ENCODE measurements at places on chromosomes 4 and X. TPM values are rescaled to one million over a fixed set of nuclear protein-coding genes. Genes with fewer than 3 reads are reported as not detected.

DNA sequence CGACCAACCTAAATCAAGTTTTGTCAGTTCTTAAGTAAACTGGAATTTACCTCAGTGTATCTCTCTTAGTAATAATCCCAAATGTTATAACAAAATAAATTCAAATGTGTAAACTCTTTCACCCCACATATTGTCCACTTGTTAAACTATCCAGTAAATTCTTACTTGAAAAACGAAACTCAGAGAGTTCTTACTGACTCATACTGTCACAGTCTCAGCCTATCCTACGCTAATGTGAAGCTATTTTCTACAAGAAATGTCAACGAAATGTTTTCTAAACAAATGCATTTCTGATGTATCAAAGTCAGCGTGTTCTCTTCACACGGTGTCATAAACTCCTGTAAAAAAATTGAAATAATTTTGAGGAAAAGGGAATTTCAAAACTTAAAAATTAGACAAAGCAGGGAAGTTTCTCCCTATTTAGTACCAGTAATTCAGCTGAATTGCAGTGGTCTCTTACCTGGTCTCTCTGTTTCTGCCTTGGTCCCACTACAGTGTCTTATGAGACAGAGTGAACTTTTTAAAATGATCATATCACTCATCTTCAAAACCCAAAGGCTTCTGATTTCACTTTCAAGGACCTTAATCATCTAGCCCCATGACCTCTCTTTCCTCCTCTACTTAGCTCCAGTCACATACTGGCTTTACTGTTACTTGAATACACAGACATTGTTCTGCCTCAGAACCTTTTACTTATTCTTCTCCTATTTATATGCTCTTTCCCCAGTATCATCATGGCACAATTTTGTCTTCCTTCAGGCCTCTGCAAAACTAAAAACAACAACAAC lies 63.3 kb downstream of the DCAF8L1 start:
- no peaks in the 10 kb centered on the region for H3K27me3 ChIP-seq
- no peak overlapping the region for H3K27ac ChIP-seq
- no peak for DNase-seq
- no peaks in the 10 kb centered on the region for H3K36me3 ChIP-seq
- no peaks in the 10 kb centered on the region for H3K4me1 ChIP-seq

CYBB gene
- polyA plus RNA-seq = 2.8 TPM

HTN3 gene
- polyA plus RNA-seq = not detected

GRCh38 chr4:124934916-124935315 lies 222.4 kb upstream of the ANKRD50 start:
- H3K27me3 ChIP-seq = no peaks in the 10 kb centered on the region
- no peak overlapping the region for H3K27ac ChIP-seq
- no peaks in the 10 kb centered on the region for H3K4me1 ChIP-seq
- no peak overlapping the region for H3K4me3 ChIP-seq
- no peaks in the 10 kb centered on the region for H3K36me3 ChIP-seq

SOX3 gene
- polyA plus RNA-seq = not detected

DNA sequence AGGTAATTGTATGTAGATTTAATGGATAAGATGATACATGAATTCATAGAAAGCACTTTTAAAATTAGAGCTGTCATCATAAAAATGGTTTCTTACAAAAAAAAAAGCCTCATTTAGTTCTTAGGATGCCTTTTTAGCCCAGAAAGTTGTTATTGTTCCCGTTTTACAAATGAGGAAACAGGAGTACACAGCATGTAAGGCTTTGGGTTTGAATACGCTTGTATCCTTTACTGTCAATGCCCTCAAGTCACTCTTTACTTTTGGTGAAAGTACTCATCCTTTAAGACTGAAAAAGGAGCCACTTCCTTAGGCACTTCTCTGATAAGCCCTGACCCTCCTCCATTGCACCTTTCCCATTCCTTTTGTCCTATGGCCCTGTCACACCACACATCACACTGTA lies 4.9 kb downstream of the EREG start:
- H3K4me3 ChIP-seq = no peak overlapping the region
- no peaks in the 10 kb centered on the region for H3K36me3 ChIP-seq
- DNase-seq = no peak

DNA sequence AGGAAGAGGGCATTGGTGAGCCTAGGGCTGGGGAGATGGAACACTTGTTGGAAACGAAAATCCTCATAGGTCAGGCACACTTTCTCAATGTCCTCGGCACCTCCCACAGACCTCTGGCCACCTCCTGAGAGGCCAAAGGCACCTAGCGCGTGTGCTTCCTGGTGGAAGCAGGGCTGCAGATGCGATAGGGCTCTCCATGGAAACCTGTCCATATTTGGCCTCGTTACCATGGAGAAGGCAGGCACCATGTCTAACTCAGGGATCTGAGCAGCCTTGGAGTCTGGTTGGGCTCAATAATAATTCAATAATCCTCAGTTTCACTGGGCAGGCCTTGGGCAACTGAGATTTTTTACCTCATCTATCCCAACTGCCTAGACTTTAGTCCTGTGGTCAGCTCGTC lies 58.3 kb downstream of the RAI2 start:
- no peak overlapping the region for H3K4me3 ChIP-seq
- DNase-seq = no peak
- H3K27ac ChIP-seq = no peak overlapping the region
- H3K4me1 ChIP-seq = no peaks in the 10 kb centered on the region

GRCh38 chr4:112516471-112517066 lies 589 bp upstream of the NEUROG2 start:
- H3K4me1 ChIP-seq = peaks cover 22% of the 10 kb centered on the region
- DNase-seq = no peak
- H3K36me3 ChIP-seq = no peaks in the 10 kb centered on the region
- peaks cover 9% of the 10 kb centered on the region for H3K27me3 ChIP-seq
- H3K27ac ChIP-seq = no peak overlapping the region

GLRB gene
- polyA plus RNA-seq = 0.53 TPM

GRCh38 chr4:2041239-2042130 lies 17.6 kb upstream of the NAT8L start:
- H3K4me1 ChIP-seq = peaks cover 12% of the 10 kb centered on the region
- H3K27ac ChIP-seq = no peak overlapping the region
- no peak overlapping the region for H3K4me3 ChIP-seq
- H3K36me3 ChIP-seq = no peaks in the 10 kb centered on the region

DNA sequence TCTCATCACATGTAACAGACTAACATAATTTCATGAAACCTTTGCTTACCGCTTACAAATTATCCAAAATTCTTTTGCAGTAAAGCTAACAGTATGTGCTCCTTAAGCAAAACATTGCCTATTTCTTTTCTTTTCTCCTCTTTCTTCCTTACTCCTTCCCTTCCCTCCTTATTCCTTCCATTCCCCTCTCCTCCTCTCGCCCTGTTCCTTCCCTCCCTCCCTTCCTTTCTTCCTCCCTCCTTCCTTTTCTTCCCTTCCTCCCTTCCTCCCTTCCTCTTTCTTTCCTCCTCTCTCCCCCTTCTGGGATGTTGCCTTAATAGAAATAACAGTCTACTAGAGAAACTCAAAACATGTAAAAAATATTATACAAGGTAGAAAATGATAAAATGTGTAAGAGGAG lies 246.4 kb downstream of the TENM3 start:
- no peaks in the 10 kb centered on the region for H3K36me3 ChIP-seq
- no peaks in the 10 kb centered on the region for H3K4me1 ChIP-seq
- no peaks in the 10 kb centered on the region for H3K27me3 ChIP-seq
- no peak for DNase-seq

GYPB gene
- polyA plus RNA-seq = not detected

DNA sequence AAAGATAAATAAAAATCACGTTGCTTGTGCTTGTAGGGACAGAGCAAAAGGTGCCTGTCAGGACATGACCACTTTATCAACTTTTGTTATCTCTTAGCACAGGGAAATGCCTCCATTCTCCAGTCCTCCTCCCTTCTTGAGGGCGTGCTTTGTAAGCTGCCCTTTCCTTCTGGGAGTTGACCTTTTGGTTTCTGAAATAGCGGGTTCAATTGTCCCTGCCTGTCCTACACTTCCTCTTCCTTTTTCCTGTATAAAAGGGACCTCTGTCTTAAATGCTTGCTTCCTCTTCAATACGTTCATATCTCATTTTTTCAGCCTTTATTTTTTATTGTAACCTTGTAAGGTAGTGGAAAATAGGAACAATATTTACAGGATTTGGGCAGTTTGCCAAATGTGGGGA lies 153.5 kb downstream of the SH3BGRL start:
- no peaks in the 10 kb centered on the region for H3K27me3 ChIP-seq
- H3K27ac ChIP-seq = no peak overlapping the region
- no peak overlapping the region for H3K4me3 ChIP-seq
- no peaks in the 10 kb centered on the region for H3K36me3 ChIP-seq
- H3K4me1 ChIP-seq = no peaks in the 10 kb centered on the region
- DNase-seq = no peak

- no peaks in the 10 kb centered on the region for H3K27me3 ChIP-seq
- peaks cover 2% of the 10 kb centered on the region for H3K4me1 ChIP-seq
- no peaks in the 10 kb centered on the region for H3K36me3 ChIP-seq
- H3K27ac ChIP-seq = no peak overlapping the region
- DNase-seq = no peak
- H3K4me3 ChIP-seq = no peak overlapping the region
Observed at GRCh38 chr4:33067221-33067620, 2347.1 kb downstream of the PCDH7 start.

PWWP3B gene
- polyA plus RNA-seq = 0.36 TPM

- H3K27ac ChIP-seq = no peak overlapping the region
- no peaks in the 10 kb centered on the region for H3K4me1 ChIP-seq
- H3K4me3 ChIP-seq = no peak overlapping the region
- DNase-seq = no peak
Observed at GRCh38 chr4:81120055-81120454, 89.5 kb downstream of the BMP3 start.

GRCh38 chr4:11436084-11436483 lies 7.4 kb upstream of the HS3ST1 start:
- DNase-seq = no peak
- no peaks in the 10 kb centered on the region for H3K4me1 ChIP-seq
- H3K36me3 ChIP-seq = no peaks in the 10 kb centered on the region
- no peak overlapping the region for H3K27ac ChIP-seq

DNA sequence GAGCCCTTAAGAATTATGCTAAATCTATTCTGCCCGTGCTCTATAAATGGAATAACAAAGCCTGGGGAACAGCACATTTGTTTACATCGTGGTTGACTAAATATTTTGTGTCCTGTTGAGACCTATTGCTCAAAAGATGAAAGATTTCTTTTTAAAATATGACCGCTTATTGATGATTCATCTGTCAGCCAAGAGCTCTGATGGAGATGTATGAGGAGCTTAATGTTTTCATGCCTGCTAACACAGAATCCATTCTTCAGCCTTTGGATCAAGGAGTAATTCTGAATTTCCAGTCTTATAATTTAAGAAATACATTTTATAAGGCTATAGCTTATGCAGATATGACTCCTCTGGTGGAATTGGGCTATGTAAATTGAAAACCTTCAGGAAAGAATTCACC lies 271.3 kb upstream of the FAT4 start:
- no peaks in the 10 kb centered on the region for H3K36me3 ChIP-seq
- H3K27me3 ChIP-seq = no peaks in the 10 kb centered on the region
- H3K27ac ChIP-seq = no peak overlapping the region

DNA sequence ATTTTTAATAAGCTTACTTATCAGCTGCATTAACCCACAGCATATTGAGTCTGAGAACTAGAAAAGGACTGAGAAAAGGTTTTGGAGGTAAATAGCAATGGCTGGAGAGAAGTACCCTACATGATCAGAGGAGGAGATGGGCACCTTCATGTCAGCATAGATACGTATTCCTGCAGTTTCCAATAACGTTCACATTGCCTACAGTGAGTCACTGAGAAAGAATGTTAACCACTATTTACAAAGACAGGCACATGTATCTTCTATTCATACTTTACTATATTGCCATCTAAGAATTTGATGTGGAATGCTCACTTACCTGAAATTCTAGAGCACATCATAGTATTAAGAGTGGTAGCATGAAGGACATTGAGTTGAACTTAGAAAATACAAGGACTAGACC lies 92.5 kb downstream of the TLL1 start:
- H3K4me3 ChIP-seq = no peak overlapping the region
- no peaks in the 10 kb centered on the region for H3K27me3 ChIP-seq
- no peak overlapping the region for H3K27ac ChIP-seq
- DNase-seq = no peak
- H3K36me3 ChIP-seq = no peaks in the 10 kb centered on the region
- H3K4me1 ChIP-seq = no peaks in the 10 kb centered on the region

DNA sequence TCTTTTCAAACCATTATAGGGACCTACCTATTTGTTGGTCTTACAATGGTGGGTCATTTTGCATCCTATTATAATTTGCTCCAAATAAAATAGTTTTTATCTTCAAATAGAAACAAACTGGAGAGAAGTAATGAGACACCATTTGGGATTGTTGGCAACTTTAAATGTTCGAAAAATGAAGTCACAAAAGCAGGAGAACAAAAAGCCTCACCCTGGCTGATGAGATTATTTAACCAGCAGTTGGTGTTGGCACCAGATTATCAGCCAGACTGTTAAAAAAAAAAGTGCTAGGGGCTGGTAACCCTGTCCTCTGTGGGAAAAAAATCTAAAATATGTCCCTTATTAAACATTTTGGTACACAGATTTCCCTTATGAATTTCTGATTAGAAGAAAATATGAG lies 100.3 kb downstream of the DCK start:
- DNase-seq = no peak
- H3K27ac ChIP-seq = no peak overlapping the region
- H3K4me1 ChIP-seq = no peaks in the 10 kb centered on the region
- H3K36me3 ChIP-seq = no peaks in the 10 kb centered on the region
- no peaks in the 10 kb centered on the region for H3K27me3 ChIP-seq

MAGEB3 gene
- not detected for polyA plus RNA-seq

FGG gene
- 7,404 TPM for polyA plus RNA-seq

DNA sequence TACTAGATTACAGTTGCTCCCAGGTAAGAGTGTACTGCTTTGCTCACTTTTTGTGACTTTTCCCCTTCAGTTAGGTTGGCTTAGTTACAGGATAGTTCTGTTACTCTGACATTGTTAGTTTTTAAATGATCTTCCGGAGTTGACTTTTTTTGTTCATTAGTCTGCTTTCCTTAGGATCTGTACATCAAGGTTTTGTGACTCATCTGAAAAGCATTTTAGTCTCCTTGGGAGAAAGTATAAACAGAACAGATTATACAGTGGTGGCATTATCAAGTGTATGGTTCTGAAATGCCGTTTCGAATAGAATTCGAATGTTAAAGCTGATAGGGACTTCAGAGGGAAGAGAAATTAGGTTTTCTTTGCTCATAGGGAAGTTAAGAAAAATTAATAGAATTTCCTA lies 63.3 kb downstream of the USP9X start:
- H3K27ac ChIP-seq = no peak overlapping the region
- H3K4me3 ChIP-seq = no peak overlapping the region
- DNase-seq = no peak
- H3K27me3 ChIP-seq = no peaks in the 10 kb centered on the region
- peaks cover 28% of the 10 kb centered on the region for H3K36me3 ChIP-seq

DNA sequence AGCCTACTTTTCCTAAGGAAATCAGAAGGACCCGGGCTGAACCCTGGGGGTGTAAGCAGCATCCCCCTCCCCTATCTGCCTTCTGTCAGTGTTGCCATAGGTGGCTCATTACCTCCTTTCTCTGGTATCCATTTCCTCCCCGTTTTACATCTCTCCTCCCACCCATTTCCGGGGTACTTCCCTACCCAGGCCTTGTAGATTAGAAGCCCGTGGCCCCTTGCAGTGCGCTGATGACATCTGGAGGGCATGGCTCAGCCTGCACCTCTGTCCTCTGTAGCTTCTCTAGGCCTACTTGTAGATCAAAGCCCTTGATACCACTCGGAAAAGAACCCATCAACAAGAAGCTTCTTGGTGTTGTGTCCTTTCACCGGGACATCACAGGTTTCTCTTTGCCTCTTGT lies 71.8 kb downstream of the NBDY start:
- no peaks in the 10 kb centered on the region for H3K27me3 ChIP-seq
- DNase-seq = no peak
- peaks cover 37% of the 10 kb centered on the region for H3K4me1 ChIP-seq
- no peak overlapping the region for H3K27ac ChIP-seq
- no peak overlapping the region for H3K4me3 ChIP-seq
- H3K36me3 ChIP-seq = no peaks in the 10 kb centered on the region

ZNF182 gene
- 1.3 TPM for polyA plus RNA-seq
